ENCODE measurements at places on chromosomes 13 and 19.

GRCh38 chr13:77981281-77981881 is 62.8 kb upstream of the EDNRB start:
- DNase-seq: no peak

- no peak for DNase-seq
Observed at GRCh38 chr19:16366433-16367260, 42.0 kb downstream of the KLF2 start.

GRCh38 chr13:95630593-95630992 is 13.9 kb downstream of the DZIP1 start:
- no peak for DNase-seq

DNA sequence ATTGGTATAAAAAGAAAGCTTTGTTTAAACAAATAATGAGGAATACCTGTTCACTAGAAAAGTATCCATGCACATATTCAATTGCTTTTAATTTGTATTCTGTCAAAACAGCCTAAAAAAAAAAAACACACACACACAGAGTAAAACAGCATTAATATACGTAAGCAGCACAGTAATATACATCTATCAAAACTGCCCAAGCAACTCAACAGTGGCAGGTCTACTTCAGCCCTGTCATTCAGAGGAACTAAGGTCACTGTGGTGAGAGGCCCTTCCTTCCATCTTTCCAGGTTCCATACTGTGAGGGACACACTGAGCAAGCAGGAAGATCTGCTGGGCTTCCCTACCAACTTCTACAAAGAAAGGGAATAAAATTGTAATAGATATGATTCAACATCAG is 3.8 kb downstream of the PROSER1 start:
- DNase-seq: no peak

DNA sequence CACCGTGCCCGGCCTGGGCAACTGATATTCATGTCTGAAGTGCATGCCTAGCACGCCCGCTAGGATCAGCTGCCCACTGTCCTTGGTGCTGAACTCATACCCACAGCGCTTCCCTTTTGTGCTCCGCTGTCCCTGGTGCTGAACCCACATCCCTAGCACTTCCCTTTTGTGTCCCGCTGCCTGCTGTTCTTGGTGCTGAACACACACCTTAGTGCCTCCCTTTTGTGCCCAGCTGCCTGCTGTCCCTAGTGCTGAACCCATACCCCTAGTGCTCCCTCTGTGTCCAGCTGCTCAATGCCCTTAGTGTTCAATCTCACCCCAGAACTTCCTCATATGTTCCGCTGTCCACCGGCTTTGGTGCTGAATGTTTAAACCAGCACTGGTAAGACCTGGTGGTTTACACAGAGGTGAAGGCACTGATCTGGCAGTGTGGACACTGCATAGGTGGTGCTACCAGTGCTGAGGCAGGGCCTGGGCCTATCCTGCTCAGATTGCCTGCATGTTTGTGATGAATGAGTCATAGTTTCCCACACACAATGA is 26.3 kb upstream of the SIGLEC11 start:
- peak; percentile 95 for DNase-seq

DNA sequence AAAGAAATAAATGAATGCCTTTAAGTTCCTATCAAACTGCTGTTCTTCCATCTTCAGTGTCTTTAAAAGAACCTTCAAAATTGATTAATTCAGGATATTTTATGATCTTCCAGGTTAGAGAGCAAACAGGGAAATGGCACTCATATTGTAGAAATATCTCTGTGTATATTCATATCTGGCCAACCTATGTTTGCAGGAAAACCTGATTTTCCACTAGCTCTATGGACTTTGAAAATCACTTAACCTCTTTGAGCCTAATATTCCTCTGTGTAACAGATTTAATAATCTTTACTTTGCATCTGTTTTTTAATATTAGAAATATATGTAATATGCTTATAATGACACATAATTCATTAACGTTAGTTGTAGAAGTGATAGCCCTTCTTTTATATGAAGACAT is 227.7 kb upstream of the ATXN8OS start:
- DNase-seq: no peak

DNA sequence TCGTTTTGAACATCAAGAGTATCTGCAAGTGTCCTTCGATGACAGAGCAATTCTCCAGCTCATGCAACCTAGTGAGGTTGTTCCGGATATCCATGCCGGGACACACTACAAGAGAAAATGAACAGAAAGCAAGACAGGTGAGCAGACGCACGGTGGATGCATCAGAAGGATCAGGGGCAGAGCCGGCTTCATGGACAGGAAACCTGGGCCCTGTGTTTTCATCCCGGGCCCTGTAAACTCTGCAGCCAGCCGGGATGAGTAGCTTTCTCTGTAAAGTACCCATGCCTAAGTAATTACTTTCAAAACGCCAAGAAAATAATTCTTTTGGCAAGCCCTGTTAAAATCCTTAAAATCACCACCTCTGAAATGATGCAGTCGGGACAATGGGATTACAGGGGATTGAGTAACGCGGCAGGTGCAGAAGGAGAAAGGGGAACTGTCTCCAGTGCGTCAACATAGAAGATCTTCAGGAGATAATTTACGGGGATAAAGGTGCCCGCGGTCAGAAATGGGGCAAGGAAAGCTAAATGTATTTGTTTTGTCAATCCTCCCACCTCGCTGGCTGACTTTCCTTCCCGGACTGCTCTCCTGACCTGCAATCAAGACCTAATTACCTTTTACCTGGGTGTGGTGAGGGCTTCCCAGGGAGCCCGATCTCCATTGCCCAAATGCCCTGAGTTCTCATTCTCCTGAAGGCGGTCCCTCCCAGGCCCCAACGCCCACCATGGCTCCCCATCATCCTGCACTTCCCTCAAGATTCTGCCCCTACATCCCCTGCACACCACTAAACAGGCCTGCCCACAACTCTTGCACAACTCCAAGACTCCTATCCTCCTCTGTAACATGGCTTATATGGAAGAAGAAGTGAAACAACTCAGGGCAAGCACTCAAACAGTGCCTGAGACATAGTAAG is 26.2 kb downstream of the INSR start:
- DNase-seq: no peak

- no peak for DNase-seq
Observed at GRCh38 chr13:105847527-105848291, 687.8 kb downstream of the EFNB2 start.

GRCh38 chr19:33620611-33621010 is 1.1 kb upstream of the CHST8 start:
- DNase-seq: no peak

DNA sequence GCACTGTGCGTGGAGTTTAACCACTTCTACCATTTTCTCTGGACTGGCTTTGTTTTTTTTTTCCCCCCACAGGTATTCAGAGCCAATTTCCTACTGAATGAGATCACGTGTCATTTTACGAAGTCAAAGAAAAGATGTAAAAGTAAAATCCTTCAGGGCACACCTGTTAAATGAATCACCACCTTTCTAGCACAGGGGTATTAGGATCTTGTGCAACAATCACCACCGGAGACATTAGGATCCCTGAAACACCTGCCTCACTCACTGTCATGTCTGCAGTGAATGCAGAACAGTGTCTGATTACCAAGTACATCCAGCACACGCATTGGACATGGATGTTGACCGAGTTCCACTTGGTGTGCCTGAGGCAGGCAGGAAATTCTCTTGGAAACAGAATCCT is 17.2 kb downstream of the BRD4 start:
- DNase-seq: no peak

DNA sequence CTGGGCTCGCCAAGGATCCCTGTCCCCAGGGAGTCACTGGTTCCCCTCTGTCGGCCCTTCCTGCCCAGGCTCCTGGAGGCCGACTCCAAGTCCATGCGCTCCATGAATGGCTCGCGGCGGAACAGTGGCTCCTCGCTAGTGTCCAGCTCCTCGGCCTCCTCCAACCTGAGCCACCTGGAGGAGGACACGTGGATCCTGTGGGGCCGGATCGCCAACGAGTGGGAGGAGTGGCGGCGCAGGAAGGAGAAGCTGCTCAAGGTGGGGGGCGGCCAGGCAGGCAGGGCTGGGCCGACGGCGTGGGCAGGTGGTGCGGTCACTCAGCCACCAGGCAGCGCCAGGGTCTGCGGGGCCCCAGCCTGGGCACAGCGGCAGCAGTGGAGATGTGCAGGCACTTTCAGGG is 17.6 kb downstream of the EVI5L start:
- no peak for DNase-seq

GRCh38 chr19:29504454-29504853 is 21.3 kb upstream of the VSTM2B start:
- DNase-seq: no peak

GRCh38 chr13:84077271-84077670 is 195.0 kb upstream of the SLITRK1 start:
- DNase-seq: no peak

DNA sequence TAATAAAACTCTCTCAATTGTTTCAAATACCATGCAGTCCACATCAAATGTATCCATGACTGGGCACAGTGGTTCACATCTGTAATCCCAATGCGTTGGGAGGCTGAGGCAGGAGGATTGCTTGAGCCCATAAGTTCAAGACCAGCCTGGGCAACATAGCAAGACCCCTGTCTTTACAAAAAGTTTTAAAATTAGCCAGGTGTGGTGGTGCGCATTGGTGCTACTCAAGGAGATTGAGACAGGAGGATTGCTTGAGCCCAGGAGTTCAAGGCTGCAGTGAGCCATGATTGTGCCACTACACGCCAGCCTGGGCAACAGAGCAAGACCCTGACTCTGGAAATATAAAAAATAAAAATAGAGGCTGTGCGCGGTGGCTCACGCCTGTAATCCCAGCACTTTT is 5.0 kb downstream of the CLIP3 start:
- no peak for DNase-seq

DNA sequence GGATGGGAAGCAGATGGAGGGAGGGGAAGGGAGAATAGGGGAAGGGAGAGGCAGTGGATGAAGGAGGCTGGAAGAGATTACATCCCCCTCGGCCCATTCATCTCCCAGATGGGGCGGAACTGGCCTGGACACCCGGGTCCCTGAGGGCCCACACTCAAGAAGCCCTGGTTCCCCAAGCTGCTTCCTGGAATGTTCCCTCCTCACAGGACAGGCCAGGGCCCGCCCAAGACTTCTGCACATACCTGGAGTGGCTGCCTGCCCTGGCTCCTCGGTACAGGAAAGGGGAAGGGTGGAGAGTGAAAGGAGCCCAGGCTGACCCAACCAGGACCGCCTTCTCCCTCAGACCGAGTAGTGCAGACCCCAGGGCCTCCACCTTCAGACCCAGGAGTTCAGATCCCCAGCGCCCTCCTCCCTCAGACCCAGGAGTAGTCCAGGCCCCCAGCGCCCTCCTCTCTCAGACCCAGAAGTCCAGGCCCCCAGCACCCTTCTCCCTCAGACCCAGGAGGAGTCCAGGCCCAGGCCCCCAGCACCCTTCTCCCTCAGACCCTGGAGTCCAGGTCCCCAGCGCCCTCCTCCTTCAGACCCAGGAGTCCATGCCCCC is 489 bp downstream of the NTF4 start:
- DNase-seq: no peak

GRCh38 chr13:88707646-88708045 is 1036.5 kb downstream of the SLITRK5 start:
- no peak for DNase-seq

- DNase-seq: no peak
Observed at GRCh38 chr19:51719251-51719988, 4.4 kb downstream of the HAS1 start.

DNA sequence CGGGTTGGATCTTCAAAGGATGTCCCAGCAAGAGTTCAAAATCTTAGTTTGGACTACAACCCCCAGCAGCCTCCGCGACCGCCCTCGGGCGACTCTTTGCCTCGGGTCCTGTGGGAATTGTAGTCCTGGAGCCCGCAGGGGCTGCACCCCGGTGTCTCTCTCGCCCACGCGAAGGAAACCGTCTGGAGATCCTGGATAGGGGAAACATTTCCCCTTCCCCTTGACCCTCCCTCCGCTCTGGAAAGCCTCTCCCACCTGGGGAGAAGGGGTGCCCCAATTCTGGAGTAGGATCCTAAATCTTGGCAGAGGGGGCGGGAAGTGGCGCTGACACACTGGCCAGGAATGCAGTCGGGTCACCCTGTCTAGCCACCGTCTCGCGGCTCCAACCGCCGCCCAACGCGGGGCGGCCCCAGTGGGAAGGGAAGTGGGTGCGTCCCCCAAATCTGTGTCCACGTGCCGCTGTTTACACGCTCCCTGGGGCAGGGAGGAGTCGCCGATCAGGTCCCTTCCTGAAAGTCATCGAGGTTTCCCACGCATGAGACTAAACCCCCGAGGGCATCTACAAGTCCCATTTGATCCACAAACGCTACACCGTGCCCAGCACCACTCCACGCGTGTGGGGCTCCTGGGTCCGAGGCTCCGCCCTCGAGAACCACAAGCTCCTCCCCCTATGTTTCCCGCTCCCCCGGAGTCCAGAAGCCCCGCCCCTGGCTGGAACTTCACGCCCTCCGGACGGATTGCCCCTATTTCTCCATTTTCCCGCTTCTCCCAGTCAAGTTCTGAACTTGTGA is 761 bp upstream of the PPP1R13L start:
- DNase-seq: no peak

DNA sequence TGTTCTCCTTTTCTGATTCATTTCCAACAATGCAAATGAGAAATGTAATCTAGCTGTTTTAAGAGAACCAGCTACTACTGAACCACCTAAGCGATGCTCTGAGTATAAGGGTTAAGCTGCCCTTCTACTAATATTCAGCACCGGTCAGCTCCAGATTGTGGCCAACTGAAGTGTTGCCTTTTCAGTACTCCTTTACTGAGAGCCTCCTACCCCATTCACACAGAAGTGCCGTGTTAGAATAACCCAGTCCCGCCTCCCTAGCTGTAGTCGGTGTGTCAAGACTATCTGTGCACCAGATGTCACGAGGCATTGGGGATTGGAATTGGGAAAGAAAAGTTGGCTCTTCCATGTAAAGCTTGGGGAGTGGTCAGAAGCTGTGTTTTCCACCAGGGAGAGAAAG is 45.4 kb downstream of the FAM124A start:
- no peak for DNase-seq

DNA sequence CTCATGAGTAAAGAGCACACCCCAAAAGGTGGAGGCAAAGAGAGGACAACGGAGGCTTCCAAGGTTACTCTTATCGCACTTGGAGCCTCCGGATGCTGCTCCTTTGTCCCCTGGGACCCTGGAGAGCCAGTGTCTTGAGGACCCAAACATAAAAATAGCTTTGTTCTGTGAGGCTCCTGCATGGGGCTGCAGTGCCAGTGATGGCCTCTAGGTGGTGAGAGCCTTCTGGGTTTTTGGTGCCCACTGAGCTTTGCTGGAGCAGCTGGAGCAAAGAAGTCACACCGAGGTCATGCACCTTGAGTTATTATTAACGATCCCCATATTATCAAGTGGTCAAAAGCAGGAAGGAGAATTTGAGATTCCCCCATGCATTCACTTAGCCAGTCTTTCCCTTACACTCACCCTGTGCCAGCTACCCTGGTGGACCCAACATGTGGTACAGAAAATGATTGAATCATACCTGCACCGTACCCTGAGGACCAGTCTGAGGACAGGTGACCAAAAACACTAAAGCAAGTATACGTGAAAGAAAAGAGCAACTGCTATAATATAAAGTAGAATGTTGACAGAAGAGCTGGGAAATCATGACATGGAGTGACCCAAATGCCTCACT is 41.5 kb downstream of the ZNF682 start:
- DNase-seq: no peak

All from renal cortex interstitium (tissue), 15 donors.